ENCODE measurements at places on chromosomes 7 and 10. TPM values are rescaled to one million over a fixed set of nuclear protein-coding genes. Genes with fewer than 3 reads are reported as not detected.
A peak's percentile ranks its signal among the peaks of the same experiment; 100 is the strongest.

DNA sequence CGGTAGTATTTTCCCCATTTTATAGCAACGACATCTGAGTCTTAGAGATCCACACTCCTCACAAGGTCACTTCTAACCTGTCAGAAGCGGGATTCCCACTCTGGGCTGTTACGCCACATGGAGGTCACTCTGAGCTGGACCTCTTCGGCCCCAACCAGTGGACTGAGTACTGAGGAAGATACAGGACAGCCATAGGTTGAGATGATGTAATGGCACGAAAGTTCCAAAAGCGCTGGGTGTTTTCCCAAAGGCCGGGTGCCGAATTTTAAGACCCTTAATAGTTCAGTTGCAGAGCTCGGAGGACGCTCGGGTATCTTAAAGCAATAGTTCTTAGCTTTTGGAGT is 699 bp downstream of the GHITM start:
- DNase-seq, result no peak

The TMEM140 gene
- total RNA-seq, result 3.8 TPM

DNA sequence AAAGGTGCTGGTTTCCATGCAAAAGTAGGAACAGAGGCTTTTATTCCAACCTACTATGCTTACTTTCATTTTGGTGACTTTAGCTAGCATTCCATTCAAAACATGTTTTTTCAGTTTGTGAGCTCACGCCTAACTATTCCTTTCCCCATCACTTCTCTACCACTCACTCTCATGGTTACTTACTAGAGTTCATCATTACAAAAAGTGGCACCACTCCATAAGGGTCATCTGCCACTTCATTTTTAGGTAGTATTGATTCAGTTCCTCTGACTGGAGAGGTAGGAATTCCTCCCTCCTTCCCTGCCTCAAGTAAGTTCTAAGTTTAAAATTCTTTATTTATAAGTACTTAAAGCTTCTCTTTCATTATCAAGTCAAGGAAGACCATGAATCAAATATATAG is 543.1 kb downstream of the HTR7 start:
- DNase-seq, result no peak

- DNase-seq, result no peak
Measured at GRCh38 chr10:110647136-110647430, 2.9 kb downstream of the RBM20 start.

- DNase-seq, result no peak
Measured at GRCh38 chr10:80518807-80519360, 18.8 kb upstream of the SH2D4B start.

The PRSS1 gene
- total RNA-seq, result 41.2 TPM

The ABCB4 gene
- total RNA-seq, result 0.30 TPM

- DNase-seq, result no peak
Measured at GRCh38 chr10:61487506-61487905, 34.3 kb upstream of the TMEM26 start.

- DNase-seq, result no peak
Measured at GRCh38 chr7:107392830-107393229, 77.0 kb upstream of the GPR22 start.

- DNase-seq, result no peak
Measured at GRCh38 chr7:52962402-52963076, 72.9 kb upstream of the POM121L12 start.

GRCh38 chr10:50615658-50616057 is 8.1 kb downstream of the SGMS1 start:
- no peak for DNase-seq

- DNase-seq, result peak; percentile 95
Measured at GRCh38 chr7:73978661-73979563, 49.1 kb upstream of the ELN start.

The PWWP2B gene
- total RNA-seq, result 33.8 TPM

DNA sequence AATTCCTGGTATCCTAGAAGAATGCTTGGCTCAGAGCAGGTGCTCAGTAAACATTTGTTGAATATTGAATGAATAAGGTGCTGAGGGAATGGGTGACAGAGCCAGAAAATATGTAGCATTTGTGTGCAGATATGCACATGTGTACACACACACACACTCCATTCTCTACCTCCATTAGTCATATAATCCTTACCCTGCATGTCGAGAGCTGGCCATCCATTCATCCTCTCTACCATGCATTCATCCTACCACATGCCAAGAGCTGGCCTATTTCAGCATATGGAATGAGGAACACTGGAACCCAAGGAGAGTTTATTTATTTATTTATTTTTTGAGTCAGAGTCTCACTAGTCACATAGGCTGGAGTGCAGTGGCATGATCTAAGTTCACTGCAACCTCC is 284.8 kb downstream of the PLXNA4 start:
- no peak for DNase-seq

The NEUROG3 gene
- 3.1 TPM for total RNA-seq

The METTL27 gene
- total RNA-seq, result 4.0 TPM

DNA sequence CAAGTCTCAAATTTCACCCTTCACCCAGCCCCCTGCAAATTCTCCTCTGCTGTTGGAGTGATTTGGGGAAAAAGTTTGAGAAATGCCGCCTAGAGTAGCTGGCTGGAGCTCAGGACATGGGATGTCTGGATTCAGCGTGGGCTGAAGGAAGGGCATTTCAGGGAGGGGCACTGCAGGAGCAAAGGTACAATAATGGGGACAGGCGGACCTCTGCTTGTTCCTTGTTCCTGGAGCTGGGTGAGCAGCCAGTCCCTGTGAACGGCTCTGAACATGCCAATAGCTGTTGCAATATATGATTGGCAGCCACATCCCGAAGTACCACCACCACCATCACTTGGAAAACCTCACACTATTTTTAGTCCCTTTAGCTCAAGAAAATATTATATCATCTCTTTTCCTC is 23.4 kb downstream of the ADRA2A start:
- DNase-seq, result peak; percentile 69

The TMEM213 gene
- not detected for total RNA-seq

DNA sequence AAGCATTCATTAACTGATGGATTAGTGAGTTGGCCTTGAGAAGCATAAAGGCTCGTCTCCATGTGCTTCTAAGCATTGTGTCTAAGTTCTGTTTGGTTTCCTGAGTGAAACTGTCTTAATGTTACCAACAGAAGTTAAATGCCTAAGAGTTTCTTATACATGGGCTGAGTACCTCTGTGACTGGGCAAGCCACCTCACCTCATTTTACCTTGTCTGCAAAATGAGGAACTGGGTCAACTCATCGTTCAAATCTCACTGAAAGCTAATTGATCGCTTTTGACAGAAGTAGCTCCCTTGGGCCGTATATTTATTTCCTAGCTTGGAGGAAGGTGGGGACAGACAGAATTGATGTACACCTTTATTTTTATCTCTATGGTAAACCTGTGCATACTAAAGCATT is 88.9 kb downstream of the TCF7L2 start:
- no peak for DNase-seq

GRCh38 chr10:79937701-79938151 is 11.2 kb downstream of the SFTPD start:
- no peak for DNase-seq

- DNase-seq, result no peak
Measured at GRCh38 chr10:26881600-26882331, 21.0 kb upstream of the ABI1 start.

GRCh38 chr10:49082766-49083165 is 32.6 kb downstream of the VSTM4 start:
- DNase-seq, result no peak

The PSPH gene
- 23.4 TPM for total RNA-seq

DNA sequence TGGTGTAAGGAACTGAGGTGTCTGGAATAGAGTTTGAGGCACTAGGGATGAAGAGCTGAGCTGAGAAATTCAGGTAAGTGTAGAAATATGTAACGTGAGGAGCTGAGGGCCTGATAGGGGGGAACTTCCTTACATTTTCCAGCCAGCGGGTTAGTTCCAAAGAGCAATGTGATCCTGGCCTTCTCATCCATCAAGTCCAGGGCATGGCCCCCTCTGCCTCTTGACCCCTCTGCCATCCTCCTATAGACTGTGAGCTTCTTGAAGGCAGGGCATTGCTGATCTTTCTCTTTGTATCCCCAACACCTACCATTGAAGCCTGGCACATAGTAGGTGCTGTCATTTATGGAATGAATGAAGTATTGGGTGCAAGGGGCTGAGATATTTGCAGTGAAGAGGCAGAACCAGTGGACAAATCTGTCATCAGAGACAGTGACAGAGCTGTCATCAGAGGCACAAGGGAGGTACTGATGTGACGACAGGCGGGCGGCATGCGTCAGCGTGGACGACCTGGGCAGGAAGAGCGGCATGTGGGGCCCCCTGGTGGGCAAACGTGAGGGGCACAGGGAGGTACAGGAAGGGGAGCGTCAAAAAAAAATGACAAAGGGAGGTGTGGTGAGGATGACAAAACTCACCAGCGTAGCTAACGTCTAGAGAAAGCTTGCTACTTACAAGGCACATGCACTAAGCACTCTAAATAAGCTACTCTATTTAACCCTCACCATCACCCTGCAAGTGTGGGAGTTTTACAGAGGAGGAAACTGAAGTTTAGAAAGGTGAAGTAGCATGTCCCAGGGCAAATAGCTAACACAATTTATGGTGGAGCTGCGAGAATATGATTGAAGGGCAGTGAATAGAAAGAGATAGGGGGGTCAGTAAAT is 5.2 kb upstream of the CAMK2G start:
- peak; percentile 92 for DNase-seq

DNA sequence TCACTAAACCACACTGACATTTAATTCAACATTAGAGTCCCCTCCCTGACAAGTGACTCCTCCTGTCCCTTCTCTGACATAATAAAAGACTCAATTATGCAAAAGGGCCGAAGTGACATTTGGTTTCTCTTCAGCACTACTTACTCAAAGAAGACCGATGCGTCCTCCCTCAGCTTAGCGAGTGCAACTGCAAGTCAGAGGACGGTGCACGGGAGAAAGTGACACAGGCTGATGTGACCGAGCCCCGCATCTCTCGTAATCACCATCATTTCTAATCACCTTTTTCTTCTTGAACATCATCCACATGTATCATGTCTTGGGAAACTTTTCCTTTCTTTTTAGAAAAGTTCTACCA is 155.7 kb downstream of the TCERG1L start:
- no peak for DNase-seq

The VIPR2 gene
- total RNA-seq, result 0.37 TPM

The PDZD7 gene
- 0.42 TPM for total RNA-seq

GRCh38 chr7:150451833-150452461 is 1.5 kb downstream of the GIMAP8 start:
- no peak for DNase-seq

The FXYD4 gene
- total RNA-seq, result not detected

DNA sequence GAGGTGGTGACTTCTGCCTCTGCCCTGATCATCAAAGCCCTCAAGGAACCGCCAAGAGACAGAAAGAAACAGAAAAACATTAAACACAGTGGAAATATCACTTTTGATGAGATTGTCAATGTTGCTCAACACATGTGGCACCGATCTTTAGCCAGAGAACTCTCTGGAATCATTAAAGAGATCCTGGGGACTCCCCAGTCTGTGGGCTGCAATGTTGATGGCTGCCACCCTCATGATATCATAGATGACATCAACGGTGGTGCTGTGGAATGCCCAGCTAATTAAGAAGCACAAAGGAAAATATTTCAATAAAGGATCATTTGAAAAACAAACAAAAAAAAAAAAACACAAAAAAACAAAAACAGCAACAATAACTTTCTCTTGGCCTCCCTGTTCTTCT is 59.5 kb upstream of the TOMM7 start:
- DNase-seq, result no peak

DNA sequence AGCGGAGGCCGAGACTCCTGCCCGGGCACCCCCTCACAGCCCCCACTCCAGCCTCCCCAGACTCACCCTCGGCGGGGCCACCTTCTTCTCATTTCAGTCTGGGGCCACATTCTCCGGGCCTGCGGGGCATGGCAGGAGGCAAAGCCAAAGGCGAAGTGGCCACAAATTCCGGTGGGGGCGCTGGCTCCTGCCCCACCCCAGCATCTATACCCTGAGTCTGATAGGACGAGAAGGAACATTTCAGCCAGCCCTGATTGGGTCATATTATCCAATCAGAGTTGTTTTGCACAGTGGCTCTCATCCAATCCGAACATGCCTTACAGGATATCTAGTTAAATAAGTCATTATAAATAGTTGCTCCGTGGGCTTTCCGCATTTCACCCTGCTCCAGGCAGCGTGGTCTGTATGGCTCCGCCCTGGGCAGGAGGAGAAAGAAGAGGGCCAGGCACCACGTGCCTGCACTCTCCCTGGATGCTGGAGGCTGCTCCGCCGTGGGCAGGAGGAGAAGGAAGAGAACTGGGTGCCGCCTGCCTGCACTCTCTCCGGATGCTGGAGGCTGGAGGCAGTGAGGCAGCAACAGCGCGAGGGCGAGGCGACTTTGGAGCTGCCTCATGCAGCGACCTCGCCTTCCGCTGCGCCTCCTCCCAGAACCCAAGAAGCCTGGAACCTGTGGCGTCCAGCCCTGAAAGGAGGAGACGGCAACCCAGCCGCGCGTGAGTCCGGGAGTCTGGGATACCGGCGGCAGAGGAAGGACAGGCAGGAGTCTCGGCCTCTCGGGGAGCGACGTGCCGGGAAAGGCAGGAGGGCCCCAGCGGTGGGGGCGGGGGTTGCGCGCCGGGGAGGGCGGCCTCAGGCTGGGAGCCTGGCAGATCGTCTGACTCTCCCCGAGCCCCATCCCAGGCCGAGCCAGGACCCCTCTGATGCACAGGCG is 162.9 kb downstream of the ZNF33B start:
- no peak for DNase-seq

The LRRC4 gene
- 0.17 TPM for total RNA-seq

The AKR1C4 gene
- not detected for total RNA-seq

- DNase-seq, result no peak
Measured at GRCh38 chr10:34798654-34799053, 16.4 kb downstream of the PARD3 start.

DNA sequence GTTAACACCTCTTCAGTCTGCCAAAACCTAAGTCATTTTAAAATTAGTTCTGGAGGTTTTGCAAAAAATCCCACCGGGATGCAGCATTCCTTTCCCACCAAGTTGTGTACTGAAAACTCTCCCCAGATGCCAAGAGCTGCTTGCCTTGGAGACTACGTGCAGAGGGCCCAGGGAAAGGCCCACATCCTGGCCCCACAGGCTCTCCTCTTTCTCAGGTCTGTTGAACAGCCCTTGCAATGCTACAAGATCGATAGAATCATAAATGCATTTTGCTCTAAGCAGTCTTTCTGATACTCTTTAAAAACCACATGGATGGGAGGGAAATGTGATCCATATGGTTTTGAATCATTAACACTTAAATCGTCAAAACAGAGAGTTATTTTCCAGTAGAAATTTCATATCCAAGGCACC is 126.7 kb upstream of the ZMIZ1 start:
- DNase-seq, result no peak

DNA sequence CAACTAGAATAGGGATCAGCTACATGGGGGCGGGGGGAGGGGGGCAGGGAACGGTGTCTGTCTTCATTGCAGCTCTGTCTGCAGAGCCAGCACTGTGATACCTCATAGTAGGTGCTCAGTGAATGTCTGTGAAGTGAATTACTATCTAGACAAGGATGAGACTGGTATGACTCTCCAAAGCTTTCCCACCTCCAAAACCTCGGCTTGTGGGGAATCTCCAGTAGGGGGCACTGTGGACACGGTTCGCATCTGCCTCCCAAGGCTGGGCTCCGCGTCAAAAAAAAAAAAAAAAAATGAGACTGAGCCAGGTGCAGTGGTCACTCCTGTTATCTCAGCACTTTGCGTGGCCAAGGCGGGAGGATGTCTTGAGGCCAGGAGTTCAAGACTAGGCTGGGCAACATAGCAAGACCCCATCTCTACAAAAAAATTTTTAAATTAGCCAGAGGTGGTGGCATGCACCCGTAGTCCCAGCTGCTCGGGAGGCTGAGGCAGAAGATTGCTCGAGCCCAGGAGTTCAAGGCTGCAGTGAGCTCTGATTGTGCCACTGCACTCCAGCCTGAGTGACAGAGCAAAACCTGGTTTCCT is 9.6 kb downstream of the TRIM56 start:
- DNase-seq, result peak; percentile 66

GRCh38 chr7:149719050-149719899 is 54.1 kb downstream of the ZNF467 start:
- no peak for DNase-seq

The FKBP6 gene
- not detected for total RNA-seq

The BMS1 gene
- total RNA-seq, result 14.6 TPM

Measured in colonic mucosa (tissue), 4 donors.